Mesenchymal stem cell (in vitro differentiated cells and primary cell): ENCODE measurements at places on chromosomes 3 and 15.
A peak's percentile ranks its signal among the peaks of the same experiment; 100 is the strongest.

DNA sequence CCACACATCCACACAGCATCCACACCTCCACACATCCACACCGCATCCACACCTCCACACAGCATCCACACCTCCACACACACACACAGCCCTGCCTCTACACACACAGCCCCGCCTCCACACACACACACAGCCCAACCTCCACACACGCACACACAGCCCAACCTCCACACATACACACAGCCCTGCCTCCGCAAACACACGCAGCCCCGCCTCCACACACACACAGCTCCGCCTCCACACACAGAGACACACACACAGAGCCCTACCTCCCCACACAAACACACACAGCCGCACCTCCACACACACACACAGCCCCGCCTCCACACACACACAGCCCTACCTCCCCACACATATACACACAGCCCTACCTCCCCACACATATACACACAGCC lies 4.7 kb downstream of the MESP1 start:
- DNase-seq: no peak

GRCh38 chr3:126816986-126817777 lies 113.1 kb downstream of the CHCHD6 start:
- DNase-seq: peak; percentile 3

DNA sequence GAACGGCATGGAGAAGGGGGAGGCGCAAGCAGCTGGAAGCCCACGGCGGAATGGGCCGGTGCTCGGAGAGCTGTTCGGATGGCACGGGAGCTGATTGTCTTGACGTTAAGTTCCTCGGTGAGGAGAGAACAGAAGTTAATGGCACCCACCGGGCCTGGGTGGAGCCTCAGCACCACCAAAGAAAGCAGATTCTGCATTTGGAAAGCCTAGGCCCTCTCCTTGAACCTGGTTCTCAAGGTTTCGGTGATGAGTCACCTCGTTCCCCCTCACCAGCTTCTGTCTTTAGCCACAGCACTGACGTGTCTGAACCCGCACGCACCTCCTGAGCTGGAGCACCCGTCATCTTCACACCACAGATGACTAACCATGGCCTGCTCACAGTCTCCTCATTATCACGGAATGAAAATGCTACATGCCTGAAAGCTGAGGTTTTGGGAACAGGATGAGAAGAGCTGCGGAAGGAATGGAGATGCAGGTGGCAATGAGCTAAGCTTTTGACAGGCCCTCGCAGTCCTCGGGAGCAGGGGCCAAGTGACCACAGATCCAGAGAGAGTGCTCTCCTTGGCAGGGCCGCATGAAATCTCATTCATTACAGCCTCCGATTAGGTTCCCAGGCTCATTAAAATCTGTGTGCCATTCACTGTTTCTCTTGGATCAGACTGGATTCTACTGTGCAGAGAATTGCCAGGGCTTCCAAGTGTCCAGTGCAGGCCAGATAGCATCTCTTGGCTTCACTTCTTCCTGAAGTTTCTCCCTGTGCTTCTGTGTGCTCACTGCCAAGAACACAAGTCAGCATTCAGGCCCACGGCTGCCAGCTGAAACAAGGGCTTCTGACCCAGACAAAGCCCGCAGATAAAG lies 96.3 kb upstream of the DLG1 start:
- DNase-seq: peak; percentile 98

- DNase-seq: no peak
Measured at GRCh38 chr3:48069339-48069738, 53.1 kb upstream of the MAP4 start.

- no peak for DNase-seq
Measured at GRCh38 chr3:188052169-188053035, 101.6 kb upstream of the LPP start.

DNA sequence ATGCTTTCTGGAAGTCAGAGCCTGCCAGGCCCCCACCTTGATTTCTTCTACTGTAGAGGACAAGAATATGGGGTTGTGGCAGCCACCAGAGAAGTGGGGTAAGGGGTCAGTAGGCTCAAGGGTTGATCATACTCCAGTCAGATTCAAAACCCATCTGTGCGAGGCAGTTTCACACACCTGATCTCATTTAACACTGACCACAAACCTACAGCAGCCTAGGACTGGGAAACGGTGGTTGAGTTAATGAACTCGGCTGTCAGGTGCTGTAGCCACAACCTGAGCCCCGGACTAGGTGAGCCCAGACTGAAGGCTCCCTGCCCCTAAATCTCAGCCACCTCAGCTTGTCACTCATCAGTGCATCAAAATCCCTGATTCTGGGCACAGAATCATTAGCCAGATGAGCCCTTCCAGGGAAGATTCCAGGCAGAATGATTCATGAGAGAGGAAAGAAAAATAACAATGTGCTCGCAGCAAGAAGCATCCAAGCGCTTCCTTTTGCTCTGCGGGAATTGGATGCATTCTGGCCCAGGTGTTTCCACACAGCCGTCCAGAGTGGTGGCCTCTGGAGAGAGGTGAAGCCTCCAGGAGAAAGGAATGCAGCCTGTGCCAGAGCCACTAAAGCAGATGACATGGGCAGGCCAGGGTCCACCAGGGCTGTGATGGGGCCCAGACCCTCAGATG lies 102.1 kb downstream of the SRGAP3 start:
- no peak for DNase-seq

DNA sequence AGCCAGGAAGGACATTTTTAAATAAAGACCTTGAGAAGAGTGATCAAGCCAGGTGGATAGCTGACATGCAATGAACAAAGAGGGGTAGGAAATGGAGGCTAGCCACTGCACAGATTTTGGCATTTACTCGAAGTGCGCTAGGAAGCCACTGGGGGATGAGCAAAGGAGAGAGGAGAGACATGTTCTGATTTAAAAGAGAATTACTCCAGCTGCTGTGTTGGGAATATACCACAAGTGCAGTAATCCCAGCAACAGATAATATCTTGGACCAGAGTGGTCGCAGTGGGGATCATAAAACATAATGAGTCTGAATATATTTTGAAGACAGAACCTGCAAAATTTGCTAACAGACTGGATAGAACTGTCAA lies 19.9 kb downstream of the KPNA4 start:
- no peak for DNase-seq

GRCh38 chr3:46679681-46680080 lies 13.8 kb downstream of the ALS2CL start:
- DNase-seq: no peak

GRCh38 chr3:13045904-13046568 lies 27.2 kb downstream of the IQSEC1 start:
- no peak for DNase-seq

- DNase-seq: no peak
Measured at GRCh38 chr3:129432036-129432435, 3.6 kb upstream of the EFCAB12 start.

- no peak for DNase-seq
Measured at GRCh38 chr3:56424885-56425284, 43.4 kb downstream of the ERC2 start.

DNA sequence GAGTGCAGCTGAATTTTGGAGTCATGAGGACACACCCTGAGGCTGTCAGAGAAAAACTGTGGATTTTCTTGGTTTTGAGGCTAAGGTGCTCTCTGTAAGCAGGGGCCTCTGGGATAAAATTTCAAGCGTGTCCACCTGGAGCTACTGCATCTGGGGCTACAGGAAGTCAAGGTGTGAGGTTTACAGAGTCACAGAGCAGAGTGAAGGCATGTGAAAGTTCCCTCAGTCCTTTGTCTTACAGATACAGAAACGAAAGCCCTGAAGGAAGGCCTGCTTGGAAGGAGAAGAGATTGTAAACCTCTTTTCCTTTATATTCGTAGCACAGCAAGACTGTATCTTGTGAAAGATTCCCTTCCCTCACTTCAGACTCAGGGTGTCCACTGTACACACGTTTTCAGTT lies 138.6 kb downstream of the OPA1 start:
- no peak for DNase-seq
